ENCODE measurements at places on chromosomes 13 and 19. TPM values are rescaled to one million over a fixed set of nuclear protein-coding genes. Genes with fewer than 3 reads are reported as not detected.

IZUMO1 gene
- 0.52 TPM for total RNA-seq

SPRED3 gene
- 6.5 TPM for total RNA-seq

CGB3 gene
- total RNA-seq, result not detected

TMC4 gene
- 1.1 TPM for total RNA-seq

SEMA6B gene
- total RNA-seq, result 13.7 TPM

ZC3H13 gene
- total RNA-seq, result 48.6 TPM

C13orf46 gene
- total RNA-seq, result 1.9 TPM

PCDH9 gene
- total RNA-seq, result 1.6 TPM

All from posterior vena cava (tissue), 2 donors.